ENCODE measurements at places on chromosomes 5 and 9. TPM values are rescaled to one million over a fixed set of nuclear protein-coding genes. Genes with fewer than 3 reads are reported as not detected.

Gene RASGRF2
- polyA plus RNA-seq: 0.69 TPM

Gene LCN2
- 2,097 TPM for polyA plus RNA-seq

Gene CD72
- polyA plus RNA-seq: 0.29 TPM

Gene SLC27A6
- 3.9 TPM for polyA plus RNA-seq

Gene CDC20B
- polyA plus RNA-seq: not detected

All from esophagus (tissue), 2 donors.